ENCODE measurements at places on chromosomes 6 and 20.

- DNase-seq = no peak
Measured at GRCh38 chr6:43744931-43745727, 24.9 kb upstream of the VEGFA start.

- no peak for DNase-seq
Measured at GRCh38 chr6:163438940-163439335, 24.4 kb downstream of the QKI start.

DNA sequence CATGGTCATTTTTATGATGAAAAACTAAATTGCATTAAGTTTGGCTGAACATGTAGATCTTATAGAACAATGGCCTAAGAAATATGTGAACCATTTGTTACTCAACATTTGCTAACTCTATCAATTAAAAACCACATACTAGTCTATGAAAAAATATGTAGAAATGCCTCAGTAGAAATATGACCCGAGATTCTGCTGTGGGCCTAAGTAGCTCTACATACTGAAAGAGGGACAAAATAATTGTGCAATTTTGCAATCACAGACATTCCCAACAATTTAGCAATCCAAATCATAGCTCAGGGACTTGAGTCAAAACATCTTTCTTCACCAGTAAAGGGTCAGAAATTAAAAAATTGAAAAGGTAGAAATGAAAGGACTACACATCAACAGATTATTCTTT is 619.0 kb downstream of the FRK start:
- DNase-seq = no peak

- no peak for DNase-seq
Measured at GRCh38 chr6:52577778-52578463, 1.1 kb upstream of the TRAM2 start.

- DNase-seq = no peak
Measured at GRCh38 chr6:167839755-167840154, 13.0 kb downstream of the AFDN start.

DNA sequence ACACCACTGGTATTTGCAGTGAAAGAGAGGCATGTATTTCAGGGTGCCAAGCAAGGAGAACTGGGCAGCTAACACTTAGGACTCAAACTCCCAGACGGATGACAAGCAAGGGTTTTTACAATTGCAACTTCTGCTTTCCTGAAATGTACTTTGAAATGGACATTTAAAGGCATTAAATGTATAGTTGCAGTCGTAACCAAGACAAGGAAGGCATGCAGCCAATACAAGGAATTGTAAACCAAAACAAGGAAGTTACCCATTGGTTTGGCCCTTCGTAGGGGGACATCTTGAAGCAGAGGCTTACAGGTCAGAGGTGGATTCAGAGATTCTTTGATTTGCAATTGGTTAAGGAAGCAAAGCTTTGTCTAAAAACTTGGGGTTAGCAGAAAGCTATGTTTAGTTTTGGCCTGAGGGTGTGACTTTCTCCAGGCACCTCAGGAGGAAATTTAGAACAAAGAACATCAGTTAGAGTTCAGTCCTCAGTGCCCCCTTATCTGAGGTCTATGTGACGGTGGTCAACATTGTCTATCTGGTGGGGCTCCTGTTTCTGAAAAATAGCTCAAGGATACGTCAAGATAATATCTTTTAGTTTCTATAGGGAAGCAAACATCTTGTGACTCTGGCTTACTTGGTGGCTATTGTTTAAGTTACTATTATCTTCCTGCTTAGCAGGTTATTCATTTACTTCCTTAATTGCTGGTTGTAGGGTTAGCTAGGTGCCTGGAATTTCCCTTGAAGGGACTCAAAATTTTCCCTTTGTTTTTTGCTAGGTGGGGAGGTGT is 266.0 kb downstream of the CD83 start:
- no peak for DNase-seq

- DNase-seq = no peak
Measured at GRCh38 chr6:130514712-130515111, 148.9 kb downstream of the TMEM200A start.

DNA sequence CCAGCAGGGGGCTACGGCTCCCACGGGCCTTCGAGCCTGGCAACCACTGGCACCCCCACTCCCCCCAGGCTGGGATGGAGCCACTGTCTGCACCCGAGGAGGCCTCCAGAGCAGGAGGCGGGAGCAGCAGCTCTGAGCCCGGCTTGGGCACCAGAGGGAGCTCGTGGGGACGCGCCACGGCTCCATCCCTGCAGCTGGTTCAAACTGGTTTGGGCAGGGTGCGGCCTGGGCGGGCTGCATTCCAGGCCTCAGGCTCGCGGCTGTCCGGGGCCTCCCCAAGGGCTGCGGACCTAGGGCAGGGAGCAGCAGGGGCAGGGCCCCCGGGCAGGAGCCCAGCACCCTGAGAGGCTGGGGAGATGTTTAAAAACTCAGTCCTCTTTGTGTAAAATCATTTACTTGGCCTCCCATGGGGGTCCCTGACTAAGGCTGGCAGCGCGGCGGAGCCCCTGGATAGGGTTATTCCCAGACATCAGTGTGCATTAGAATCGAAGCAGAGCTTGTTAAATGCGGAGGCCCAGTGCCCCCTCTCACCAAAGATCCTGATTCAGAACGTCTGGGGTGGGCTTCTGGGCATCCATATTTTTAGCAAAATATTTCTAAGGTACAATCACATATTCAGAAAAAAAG is 4.1 kb upstream of the BCAS4 start:
- peak; percentile 69 for DNase-seq

DNA sequence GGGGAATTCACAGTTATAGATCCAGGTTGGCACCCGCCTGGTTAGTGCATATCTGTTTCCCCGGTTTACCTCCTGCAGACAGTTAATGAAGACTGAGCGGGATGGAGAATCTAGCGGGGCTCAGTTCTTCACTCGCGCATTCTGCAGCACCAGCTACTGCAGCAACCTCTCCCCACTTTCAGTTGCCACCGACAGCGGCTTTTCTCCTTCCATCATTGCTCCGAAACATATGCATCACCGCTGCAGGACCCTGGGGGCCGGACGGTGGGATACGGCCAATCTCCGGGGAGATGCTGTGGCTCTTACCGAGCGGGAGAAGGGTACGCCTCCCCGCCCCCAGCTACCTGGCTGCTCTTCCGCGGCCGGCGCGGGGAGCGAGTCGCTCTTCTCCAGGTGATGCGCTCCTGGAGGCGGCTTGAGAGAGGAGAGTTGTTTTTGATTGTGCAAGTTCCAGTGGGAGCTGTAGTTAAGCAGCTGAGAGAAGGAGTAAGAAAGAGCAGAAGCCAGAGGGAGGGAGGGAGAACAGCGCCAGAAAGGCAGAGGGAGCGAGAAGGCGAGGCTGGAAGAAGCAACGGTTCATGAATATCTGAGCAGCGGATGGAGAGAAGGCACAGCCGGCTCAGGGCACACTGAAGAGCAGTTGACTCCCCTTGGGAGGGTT is at the start of gene SGK1:
Gene SGK1 (minus strand): TSS at position 642 of the 661 bp plus-strand sequence. CDS start 652 bp downstream, outside the sequence.
- DNase-seq = peak; percentile 9

DNA sequence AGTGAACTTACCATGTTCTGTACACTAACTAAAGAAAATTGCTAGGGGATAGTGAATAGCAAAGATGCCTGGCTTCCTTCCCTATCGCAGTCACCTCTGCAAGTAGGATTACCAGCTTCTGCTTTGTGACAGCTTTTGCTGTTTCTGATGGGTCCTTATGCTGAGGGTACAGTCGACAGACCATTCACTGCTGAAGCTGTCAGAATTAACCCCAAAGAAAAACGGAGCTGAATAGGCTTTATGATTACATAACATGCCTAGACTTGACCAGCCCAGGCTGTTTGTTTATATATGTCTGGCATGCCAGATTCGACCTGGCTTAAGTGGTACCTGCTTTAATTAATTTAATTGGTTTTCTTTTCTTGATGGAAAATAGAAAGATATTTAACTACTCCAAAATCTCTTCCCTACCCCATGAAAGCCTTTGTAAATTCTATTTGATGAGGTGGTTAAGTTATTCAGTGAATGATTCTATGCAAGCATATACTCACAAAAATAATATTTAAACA is 21.7 kb upstream of the PRELID3B start:
- DNase-seq = no peak

DNA sequence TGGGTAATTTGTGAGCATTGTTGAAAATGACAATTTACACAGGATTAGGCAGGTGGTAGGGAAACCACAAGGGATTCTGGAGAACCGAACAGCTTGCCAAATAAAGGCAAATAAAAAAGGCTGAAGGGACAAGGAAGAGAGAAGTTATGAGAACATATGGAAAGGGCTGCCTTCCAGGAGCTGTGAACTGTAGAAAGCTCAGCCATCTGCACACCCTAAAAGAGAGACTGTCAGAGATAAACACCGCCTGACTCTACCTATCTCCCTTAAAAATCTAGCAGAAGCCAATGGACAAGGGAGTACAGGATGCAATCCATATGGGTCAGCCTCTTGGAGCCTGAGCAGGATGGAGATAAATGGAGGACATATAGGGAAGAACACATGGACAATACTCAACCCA is 12.7 kb upstream of the SLC17A1 start:
- no peak for DNase-seq

DNA sequence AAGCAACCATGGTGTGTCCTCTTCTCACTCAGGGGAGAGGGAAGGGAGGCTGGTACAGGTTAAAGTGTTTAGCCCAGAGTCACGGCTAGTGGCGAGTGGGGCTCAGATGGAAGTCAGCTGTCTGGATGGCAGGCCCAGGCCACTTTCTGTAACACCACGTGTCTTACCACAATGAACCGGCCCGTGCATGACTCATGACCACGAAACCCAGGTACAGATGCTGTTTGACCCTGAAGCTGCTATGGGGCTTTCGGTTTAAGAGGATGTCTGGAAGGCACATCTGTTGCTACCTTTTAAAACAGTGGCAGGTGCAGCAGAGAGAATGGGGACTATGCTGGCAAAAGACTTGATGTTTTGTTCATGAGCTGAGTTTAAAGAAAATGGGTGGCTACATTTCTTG is 36.5 kb upstream of the MPC1 start:
- peak; percentile 53 for DNase-seq

- no peak for DNase-seq
Measured at GRCh38 chr6:122426597-122426996, 27.1 kb downstream of the HSF2 start.

- no peak for DNase-seq
Measured at GRCh38 chr20:63544241-63544957, 3.1 kb downstream of the SRMS start.

GRCh38 chr6:44367681-44368080 is 19.8 kb upstream of the CDC5L start:
- DNase-seq = no peak

DNA sequence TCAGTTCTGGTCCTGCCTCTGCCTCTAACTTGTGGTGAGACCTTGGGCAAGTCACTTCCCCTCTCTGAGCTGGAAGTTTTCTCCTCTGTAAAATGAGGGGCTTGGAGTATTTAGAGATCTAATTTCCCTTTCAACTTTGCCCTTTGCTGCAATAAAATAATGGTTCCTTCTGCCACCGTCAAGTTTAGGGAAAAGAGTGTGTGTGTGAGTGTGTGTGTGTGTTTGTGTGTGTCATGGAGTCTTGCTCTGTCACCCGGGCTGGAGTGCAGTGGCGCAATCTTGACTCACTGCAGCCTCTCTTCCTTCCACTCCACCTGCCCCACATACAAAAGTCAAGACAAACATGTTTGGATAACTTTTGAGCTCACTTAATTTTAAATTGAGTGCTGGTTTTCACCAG is 39.2 kb upstream of the PIM1 start:
- no peak for DNase-seq

- no peak for DNase-seq
Measured at GRCh38 chr6:3346476-3346875, 87.7 kb downstream of the PSMG4 start.

- no peak for DNase-seq
Measured at GRCh38 chr6:87669051-87669450, 33.0 kb downstream of the AKIRIN2 start.

DNA sequence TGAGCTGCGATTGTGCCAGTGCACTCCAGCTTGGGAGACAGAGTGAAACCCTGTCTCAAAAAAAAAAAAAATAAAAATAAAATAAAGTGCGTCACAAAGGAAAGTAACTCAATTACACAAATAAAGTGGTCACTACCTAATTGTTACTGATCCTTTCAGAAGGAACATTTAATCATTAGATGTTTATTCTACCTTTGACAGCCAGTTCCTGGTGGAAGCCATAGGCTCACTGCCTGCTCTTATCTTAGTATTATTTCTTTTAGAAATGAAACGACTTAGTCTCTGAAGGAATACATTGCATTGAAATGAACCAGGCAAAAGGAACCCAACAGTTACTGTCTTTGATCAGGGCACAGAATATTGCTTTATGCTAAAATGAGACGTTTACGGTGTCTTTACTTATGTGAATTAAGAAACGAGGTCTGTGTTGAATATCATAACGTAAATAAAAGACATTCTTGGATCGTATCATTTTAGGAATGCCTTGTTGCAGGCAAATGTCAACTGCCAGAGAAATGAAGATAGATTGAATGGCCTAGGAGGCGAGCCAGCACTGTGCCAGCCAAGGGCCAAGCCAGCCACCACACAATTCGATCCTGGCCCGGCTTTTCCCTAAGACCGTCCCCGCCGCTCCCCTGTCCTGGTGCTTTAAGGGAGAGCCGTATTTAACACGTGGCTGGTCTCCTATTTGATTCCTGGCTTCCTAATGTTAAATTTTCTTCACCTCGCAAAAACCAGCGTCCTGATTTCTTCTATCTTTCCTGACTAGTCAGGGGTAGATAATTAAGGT is 136.7 kb upstream of the GMDS start:
- DNase-seq = no peak

GRCh38 chr6:56693246-56693607 is 50.5 kb upstream of the DST start:
- DNase-seq = no peak

DNA sequence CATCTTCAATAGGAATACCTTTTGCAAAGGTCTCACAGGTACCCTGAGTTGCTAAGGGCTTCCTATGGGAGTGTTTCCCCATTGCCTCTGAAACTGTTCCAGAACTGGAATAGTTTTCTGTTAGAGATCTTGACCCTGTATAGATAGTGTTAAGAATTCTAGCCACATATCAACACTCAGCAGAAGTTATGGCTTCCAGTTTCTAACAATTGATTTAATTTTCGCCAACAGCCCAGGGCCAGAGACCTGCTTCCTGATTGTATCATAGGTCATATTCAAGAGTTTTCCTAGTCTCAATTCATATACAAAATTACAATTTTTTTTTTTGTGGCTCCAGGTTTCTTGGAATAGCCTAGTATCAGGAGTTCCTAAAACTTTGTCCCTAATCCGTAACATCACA is 61.0 kb downstream of the PXDC1 start:
- DNase-seq = no peak

GRCh38 chr20:15848995-15849610 is 724.1 kb downstream of the KIF16B start:
- DNase-seq = no peak

DNA sequence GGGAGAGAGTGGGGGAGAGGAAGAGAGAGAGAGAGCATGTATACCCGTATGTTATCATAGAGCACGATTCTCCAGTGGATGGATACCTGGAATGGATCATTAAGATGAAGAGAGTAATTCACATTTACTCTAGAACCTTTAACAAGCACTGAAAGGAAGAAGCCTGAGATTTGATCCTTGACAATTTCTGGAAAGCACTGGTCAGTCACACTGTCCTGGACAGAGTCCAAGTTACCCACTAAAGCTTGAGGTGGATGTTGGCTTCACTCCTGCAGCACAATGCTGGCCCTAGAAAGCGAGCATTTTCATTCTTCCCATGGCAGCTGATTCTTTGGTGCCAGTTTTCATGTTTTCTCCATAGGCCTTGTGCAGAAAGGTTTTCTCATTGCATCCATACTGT is 25.6 kb downstream of the NFYA start:
- DNase-seq = no peak

- no peak for DNase-seq
Measured at GRCh38 chr6:1417718-1418117, 28.3 kb downstream of the FOXF2 start.

All from activated CD4-positive, alpha-beta T cell treated with anti-CD3 and anti-CD28 coated beads, Interleukin-2, amount 50 U/mL, for 4 hours (primary cell).